Uterus (tissue), 4 donors: ENCODE measurements at places on chromosomes 4 and X. TPM values are rescaled to one million over a fixed set of nuclear protein-coding genes. Genes with fewer than 3 reads are reported as not detected.

DNA sequence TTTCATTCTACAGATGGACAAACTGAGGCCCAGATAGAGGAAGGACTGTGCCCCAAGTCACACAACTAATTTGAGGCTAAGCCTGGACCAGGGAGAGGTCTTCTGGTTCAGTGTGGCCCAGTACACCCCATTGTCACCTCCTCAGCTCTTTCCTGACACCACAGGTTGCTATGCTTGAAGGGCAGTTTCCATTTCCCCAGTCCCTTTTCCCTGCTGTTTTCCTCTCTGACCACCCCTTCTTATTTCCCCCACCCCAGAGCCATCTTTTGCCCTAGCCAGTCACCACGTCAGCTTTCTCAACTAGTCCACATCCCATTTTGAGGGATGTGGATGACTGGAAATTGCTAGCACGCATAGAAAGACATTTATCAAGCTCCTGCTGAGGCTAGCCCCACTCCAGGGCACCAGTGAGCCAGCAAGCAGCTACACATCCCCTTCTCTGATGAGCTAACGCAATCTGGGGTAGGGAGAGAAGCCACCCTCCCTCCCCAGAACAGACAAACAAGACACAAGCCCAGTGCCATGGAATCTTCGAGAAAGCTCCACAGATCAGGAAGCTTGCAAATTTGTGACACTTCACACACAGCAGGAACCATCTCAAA is 1.3 kb downstream of the GABRE start:
- no peak for DNase-seq

Gene CD40LG
- 0.21 TPM for total RNA-seq

- DNase-seq: no peak
These were observed 12.1 kb upstream of the CC2D2A start for GRCh38 chr4:15457406-15458201.

DNA sequence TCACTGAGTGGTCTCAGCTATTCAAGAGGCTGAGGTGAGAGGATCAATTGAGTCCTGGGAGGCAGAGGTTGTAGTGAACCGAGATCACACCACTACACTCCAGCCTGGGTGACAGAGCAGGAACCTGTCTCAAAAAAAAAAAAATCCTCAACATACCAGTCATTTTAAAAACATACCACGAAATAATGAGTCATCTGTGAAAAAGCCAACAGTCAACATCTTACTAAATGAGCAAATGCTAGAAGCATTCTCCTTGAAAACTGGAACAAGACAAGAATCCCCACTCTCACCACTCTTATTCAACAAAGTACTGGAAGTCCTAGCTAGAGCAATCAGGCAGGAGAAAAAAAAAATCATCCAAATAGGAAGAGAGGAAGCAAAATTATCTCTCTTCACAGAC is 104.0 kb upstream of the ARHGEF9 start:
- DNase-seq: no peak

GRCh38 chr4:10305816-10306215 is 151.4 kb downstream of the ZNF518B start:
- DNase-seq: no peak

DNA sequence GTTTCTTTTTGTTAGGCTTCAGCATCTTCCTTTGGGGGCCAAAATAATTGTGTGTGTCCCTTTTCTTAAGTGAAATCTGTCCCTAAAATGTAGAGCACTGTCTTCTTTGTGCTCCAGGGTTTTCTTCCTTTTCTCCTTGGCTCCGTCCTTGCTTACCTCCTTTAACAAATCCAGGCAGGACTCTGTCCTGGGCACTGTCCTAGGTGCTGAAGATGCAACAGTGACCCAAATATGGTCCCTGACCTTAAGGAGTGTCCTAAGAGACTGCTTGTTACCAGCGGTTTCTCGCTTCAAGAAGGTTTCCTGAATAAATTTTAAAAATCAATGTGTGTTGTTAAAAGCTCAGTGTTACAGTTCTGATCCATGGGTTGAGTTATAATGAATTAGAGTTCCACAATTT is 471.8 kb downstream of the KCNIP4 start:
- no peak for DNase-seq

DNA sequence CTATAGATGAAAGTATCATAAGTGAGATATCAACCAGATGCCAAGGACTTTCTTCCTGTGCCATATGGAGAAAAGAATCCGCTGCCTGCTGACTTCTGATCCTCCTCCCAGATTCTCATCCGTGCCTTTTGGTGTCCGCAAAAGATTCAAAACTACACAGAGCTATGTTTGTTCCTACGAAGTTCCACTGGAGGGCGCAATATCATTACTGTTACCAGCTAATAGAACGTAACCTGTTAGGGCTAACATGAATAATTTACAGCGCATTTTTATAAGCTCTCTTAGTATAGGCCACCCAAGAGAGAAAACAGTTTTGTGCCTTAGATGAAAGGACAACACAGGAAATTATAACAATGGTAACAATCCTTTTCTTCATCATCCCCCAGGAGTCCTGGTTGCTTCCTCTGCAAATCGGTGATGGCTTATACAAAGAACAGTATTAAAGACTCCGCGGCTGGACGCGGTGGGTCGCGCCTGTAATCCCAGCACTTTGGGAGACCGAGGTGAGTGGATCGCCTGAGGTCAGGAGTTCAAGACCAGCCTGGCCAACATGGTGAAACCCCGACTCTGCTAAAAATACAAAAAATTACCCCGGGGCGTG is 22.8 kb upstream of the CENPVL3 start:
- no peak for DNase-seq

- DNase-seq: no peak
These were observed 892.6 kb upstream of the LCORL start for GRCh38 chr4:18914182-18914581.

DNA sequence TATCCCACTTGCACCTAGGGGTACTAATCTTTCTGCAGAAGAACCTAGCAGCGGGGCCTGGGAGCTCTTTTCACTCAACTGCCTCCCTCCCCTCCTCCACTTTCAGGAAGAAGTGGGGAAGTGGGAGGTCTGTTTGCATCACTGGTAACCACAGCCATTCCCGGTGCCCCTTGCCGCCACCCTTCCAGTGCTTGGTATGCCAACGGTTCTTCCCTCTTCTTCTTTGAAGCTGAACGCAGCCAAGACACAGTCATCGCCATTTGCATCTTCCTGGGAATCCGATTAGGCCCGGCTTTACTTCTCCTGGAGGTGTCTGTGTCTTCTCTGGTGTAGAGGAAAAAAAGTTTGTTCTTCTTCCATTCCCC is 47.2 kb upstream of the RBPJ start:
- no peak for DNase-seq

Gene GRPR
- total RNA-seq: not detected

DNA sequence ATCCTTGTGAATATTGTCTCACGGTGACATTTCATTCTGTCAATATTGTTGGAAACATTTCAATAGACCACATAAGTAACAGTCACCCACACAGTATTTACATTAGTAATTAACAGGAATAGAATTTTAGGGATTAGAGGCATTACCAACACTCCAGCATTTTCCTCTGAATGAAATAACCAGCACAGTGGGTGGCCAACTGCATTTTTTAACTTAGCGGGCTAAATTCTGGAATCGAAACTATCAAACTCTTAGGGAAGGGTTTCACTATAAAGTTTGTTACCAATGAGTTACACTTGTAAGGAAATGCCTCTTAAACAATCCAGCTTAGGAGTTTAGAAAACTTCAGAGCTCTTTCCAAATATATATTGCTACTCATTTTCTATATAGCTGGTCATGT is 403.0 kb downstream of the ADGRL3 start:
- no peak for DNase-seq

DNA sequence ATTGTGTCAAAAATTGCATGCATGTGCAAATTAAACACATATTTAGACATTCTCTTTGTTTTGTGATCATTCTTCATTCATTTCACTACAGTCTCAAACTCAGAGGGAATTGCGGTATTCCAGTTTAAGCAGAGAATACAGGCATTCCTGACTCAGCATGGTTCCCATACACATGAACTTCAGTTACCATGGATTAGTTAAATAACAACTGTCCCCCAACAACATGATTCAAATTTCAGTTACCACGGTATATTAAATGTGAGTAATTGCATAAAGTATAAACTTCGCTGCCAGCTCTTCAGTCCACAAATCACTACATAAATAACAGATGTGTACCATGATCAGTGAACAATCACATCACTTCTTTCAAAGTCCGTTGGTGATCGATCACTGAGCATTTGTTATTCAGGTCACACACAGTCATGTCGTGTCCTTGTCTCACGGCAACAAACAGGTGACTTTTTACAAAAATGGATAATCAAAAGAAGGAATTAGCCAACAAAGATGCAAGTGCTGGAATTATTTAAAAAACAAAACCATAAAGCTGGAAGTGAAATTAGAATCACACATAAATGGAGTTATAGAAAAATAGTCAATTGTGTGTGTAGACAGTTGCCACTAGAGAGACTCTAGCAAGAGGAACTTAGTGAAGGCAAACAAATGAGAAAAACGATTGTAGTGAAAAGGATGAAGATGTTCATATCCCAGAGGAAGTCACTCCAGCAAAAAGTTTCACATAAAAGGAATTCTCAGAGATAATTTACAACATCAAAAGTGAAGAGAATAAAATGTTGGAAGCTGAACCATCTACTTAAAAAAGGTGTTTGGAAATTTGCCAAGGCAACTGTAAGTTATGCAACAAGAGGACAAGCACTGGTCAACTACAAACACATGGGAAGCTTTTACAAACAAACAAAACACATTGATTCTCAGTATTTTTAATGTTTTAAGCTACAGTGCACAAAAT is 138.6 kb upstream of the SMARCAD1 start:
- no peak for DNase-seq

- no peak for DNase-seq
These were observed 1548.7 kb downstream of the PCDH7 start for GRCh38 chr4:32268863-32269262.

- no peak for DNase-seq
These were observed 71.7 kb downstream of the DIPK2B start for GRCh38 chrX:45128896-45129454.

Gene PRICKLE3
- 16.7 TPM for total RNA-seq

Gene P2RY10
- total RNA-seq: 1.2 TPM

DNA sequence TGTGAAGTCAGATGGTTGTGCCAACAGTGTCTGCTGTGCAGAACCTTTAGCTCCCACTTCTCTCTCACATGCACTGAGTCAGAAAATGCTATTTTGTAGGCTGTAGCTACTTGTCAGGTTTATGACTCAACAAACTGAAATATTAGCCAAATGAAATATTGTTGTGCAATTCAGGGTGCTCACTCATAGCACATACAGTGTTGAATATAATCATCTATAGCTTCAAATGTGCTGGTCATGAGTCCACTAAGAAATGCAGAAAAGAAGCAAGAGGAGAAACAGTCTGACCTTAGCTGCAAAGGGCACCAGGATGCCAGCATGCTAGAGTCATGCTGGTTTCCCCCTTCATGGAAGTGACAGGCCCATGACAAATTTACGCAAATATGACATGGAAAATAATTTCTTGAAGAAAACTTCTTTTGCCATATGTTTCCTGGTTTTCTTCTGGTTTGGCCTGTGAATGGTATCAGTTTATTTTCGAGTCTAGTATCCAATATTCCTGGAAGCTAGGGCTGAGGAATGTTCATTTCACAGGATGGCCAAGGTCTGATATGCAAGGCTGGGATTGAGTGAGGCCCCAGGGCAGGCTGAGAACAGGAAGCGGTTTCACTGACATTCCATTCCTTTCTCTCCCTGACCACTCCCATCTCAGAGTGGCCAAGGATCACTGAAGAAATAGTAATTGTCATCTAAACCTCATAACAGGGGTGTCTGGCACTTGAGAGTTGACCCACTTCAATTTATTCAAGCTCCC is 10.3 kb upstream of the CXCL2 start:
- DNase-seq: no peak

Gene EMCN
- 33.3 TPM for total RNA-seq

- no peak for DNase-seq
These were observed 68.3 kb downstream of the FMR1NB start for GRCh38 chrX:148049441-148049840.

GRCh38 chrX:10076765-10077164 is 80.0 kb upstream of the CLCN4 start:
- DNase-seq: no peak

DNA sequence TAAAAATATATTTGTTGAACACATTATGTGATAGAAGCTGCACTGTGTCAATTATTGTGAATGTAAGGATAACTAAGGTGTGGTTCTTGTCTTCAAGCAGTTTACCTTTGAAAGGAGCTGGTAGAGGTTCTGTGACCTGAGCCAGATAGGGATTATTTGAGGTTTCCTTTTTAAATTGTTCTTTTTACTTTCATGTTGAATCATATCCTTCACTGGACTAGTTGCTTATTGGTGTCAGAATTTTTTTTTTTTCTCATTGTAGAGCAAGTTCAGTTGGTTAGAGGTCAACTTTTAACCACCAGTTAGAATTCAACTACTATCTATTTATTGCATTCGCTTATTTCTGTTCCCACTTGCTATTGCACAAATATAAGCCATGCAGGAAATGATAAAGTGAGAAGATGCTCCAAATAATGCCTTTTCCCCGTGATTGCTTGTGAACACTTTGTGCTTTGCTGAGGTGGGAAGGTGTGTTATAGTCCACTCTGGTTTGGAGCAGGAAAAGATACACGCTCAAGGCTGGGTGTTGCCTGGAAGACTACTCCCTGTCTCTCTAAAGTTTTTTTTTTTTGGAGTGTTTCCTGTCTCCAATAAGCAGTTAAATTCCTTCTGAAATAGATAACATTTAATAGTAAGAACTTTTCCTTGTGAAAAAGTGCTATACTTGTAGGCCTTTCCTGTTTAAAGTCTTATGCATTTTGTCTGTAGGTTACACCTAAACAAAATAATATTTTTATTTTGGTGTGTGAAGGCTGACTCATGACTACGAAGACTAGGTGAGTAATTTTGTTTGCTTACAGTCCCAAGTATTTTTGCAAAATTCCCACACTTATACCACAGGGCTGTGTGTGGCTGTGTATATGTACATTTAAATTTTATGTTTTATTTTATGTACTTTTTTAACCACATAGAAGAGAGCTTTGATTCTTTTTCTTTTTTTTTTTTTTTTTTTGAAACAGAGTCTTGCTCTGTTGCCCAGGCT is 83.8 kb upstream of the LCORL start:
- no peak for DNase-seq

Gene FBXL5
- 130 TPM for total RNA-seq

GRCh38 chrX:72467135-72467534 is 105.5 kb downstream of the HDAC8 start:
- no peak for DNase-seq

Gene ATP8A1
- 23.4 TPM for total RNA-seq

- DNase-seq: no peak
These were observed 12.5 kb downstream of the MORC4 start for GRCh38 chrX:106987488-106987887.

Gene HOPX
- total RNA-seq: 7.7 TPM

Gene GABRA4
- total RNA-seq: not detected

- DNase-seq: no peak
These were observed 170.2 kb upstream of the ETNPPL start for GRCh38 chr4:108933046-108933445.
